ENCODE measurements at places on chromosomes 2 and 18.

DNA sequence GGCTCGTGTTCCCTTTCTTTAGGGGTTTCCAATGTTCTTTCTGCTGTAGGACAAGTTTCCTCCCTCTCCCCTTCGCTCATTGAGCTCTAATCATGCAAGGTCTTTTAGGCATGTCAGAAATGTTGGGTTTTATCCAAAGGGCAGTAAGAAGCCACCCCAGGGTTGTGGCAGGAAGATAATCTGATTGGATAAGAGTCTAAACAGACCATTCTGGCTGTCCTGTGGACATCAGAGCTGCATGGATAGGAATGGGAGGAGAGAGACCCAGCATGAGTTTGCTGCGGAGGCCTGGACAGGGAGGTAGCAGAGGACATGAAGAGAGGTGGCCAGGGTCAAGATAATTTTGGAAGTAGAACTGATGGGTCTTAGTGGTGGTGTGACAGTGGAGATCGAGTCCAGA, 88.2 kb downstream of the ACKR3 start:
- DNase-seq = no peak

GRCh38 chr2:207974216-207974605, 51.1 kb downstream of the PLEKHM3 start:
- DNase-seq = no peak

DNA sequence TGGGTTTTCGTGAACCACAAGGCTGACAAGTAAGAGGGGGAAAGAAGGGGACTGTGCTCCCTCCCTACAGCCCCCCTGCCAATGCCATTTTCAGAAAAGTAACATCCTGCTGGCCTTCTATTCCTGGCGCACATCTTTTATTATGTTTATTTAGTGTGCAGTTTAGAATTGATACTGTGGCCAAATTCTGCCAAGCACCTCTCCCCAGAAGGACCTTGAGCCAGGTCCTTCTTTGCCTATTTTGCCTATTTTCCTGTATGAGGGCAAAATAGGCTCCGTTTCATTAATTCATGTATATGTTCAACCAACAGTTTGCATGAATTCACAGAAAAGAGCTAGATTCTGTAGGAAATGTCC, 136.0 kb downstream of the MYO3B start:
- no peak for DNase-seq

GRCh38 chr2:71690876-71691475, 237.6 kb downstream of the DYSF start:
- DNase-seq = no peak

DNA sequence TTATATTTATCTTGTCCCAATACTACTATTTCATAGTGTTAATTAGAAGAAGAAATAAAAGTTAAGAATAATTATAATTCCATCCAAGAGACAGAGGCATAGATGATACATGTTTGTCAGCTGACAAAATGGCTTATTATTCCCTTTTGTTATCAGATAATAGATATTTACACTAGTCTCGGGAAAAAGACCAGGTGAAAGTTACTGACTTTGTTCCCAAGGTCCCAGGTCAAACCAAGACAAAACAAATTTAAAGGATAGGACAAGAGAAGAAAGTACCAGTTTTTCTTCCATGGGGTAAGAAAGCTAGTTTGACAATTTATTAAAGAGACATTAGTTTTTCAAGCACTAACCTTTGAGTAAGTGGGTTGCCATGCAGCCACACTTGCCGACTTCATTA, 73.2 kb downstream of the TTN start:
- no peak for DNase-seq

DNA sequence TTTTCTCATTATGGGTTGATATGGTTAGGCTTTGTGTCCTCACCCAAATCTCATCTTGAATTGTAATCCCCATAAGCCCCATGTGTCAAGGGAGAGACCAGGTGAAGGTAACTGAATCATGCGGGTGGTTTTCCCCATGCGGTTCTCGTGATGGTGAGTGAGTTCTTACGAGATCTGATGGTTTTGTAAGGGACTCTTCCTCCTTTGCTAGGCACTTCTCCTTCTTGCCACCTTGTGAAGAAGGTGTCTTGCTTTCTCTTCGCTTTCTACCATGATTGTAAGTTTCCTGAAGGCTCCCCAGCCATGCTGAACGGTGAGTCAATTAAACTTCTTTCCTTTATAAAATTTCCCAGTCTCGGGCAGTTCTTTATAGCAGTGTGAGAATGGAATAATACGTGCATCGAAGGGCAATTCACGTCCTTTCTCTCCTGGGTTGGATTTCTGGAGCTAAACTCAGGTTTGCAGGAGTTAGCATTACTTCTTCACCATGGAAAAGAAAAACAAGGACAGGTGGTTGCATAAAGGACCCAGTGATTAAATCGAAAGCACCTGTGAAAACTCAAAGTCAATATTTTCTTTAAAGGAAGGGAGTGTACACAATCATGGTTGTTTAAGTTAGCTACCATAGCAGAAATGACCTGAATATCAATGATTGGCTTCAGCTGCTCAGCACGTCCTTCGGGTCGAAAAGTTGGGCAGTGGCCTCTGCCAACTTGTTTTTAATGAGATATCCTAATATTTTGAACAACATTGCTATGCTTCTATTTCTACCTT, 54.1 kb downstream of the CDC42EP3 start:
- peak; percentile 82 for DNase-seq

DNA sequence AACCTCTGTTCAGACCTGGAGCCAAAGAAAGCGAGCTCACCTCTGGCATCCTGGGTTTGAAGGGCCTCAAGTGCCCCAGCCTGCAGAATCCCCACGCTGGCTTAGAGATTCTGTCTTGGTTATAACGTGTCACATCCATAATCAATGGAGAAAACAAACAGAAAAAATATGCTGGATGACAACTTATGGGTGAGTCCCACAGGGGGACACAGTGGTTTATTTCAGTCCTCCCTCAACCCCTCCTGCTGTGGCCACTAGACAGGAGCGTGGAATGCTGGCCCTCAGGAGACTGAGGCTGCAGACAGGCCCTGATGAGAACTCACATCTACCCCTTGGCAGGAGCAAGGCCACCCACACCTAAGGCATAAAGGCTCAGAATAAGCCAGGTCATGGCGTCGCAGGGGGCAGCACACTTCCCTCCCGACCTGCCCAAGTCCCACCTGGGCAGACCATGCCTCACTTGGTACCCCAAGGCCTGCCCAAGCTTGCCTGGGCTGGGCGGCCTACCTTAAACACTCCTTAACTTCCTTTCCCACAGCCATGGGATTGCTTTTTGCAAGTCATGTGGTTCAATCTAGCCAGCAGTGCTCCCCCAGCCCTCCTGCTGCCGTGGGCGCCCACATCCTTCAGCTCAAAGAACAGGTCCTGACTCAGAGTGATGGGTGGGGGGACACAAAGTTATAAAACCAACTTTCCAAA, 19.9 kb downstream of the COX7A2L start:
- no peak for DNase-seq

- no peak for DNase-seq
These were observed 11.7 kb downstream of the LIMS2 start for GRCh38 chr2:127663566-127664064.

GRCh38 chr2:22855761-22856184, 529.2 kb upstream of the KLHL29 start:
- DNase-seq = no peak

GRCh38 chr18:79578396-79579260, 101.0 kb upstream of the CTDP1 start:
- DNase-seq = no peak

DNA sequence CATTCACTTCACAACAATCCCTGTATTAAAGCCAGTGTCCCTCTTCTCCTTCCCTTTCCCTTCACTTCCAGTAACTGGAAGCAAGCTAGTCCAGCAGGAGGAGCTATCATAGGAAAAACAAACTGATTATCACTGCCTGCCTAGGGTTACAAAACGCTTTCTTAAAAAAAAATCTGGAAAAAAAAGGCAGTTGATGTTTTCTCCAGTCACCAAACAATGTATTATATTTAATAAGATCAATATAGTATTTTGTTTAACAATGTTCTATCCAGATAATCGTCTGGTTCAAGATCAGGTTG, 78.8 kb upstream of the ITGB6 start:
- DNase-seq = no peak

GRCh38 chr2:239182981-239183791, 217.6 kb downstream of the HDAC4 start:
- no peak for DNase-seq

GRCh38 chr2:188278388-188279092, 13.1 kb upstream of the GULP1 start:
- DNase-seq = no peak

GRCh38 chr18:34320267-34320666, 95.6 kb upstream of the NOL4 start:
- DNase-seq = no peak

DNA sequence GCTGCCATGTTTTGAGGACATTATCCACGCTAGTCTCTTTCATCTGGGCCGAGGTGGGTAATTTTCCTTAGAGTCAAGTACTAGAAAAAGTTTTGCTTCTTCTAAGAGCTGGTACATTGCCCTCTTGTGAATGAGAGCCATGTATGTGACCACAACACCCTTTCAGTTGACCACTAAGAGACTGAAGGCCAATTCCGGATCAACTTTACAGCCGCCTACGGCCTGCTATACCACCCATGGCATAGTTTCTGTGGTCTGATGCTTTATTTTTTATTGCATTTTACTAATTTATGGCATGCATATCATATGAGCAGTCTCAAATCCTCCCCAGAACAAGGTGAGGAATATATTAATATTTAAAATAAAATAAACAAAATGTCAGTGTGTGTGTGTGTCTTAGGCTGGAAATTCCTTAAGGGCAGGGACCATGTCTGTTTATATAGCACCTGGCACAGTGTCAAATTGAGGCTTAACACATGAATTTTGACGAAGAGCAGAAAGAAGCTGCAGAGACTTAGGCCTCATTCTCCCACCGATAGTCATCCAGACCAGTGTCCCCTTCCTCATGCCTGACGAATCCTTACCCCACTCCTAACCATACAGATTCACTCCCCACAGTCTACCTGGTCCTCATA, 35.4 kb downstream of the PSD4 start:
- DNase-seq = no peak

DNA sequence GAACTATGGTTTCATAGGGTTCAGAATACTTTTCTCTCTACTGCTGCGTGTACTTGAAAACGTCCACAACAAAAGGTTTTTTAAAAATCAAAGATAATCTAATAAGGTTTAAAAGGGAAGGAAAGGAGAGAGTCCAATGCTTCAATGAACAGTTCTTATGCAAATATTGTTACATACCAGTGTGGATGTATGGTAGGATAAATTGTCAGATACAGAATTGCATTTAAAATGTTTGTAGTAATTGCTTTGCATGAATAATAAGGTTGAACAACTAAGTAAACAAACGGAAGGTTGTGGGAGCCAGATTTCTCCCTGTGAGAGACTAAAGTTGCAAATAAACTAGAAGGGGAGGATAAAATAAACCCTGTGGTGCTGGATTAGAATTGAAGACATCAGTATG, 53.8 kb upstream of the RBBP8 start:
- DNase-seq = no peak

DNA sequence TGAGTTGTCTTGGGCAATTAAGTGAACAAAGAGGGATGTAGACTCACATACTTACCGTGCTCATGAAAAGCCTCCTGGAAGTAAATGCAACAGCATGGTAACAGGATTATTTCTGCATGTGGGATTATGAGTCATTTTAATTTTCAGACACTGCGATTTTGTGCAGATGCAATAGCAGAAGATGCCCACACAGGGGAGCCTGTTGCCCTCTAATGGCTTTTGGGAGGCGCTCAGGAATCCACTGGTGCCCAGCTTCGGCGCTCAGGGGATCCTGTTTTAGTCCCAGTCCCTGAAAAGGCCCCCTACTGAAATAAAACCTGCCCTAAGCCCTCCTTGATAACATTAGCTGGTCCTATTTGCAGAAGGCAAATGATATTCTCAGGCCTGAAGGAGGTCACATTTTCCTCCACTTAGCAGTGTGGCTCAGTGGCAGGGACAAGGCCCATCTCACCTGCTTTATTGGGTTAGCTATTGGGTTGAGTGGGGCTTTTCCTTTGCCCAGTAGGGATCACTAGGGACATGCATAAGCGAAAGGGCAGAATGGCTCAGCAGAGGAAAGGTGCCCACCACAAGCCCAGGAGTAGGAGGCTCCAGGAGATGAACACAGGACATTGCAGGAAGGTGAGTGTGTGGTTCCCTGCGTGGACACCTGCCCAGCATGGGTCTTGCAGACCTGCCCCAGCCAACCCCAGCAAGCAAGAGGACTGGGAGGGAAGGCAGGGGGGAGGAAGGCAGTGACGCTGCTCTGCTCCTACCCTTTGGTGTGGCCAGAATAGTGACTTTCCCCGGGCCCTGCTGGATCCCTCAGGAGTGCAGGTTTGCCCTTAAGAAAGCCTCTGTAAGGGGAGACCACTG, 26.5 kb upstream of the KCNS3 start:
- no peak for DNase-seq

GRCh38 chr2:227765788-227766372, 20.2 kb downstream of the SCYGR8 start:
- no peak for DNase-seq

DNA sequence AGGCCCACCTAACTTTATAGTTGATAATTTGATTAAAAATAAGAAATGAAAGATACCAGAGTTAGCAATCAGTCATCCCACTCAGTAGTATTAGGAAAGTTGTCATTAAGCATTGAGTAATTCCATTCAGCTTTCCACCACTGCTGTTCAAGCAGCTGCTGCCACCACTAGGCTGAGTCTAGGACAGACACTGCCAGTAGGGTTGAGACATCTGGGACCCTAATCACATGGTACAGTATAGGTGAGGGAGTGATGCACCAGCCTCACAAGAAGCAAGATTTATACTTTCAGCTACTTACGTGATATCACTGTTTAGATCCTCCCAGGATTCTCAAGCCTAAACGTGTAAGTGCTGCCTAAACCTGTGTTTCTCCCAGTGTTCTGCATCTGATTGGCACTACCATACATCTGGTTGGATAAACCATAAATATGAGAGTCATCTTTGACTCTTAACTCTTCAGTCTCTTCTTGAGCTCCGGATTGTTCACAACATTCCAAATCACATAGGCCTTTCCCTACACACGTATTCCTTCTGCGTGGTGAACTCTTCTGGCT, 3.2 kb downstream of the UBXN4 start:
- DNase-seq = no peak

DNA sequence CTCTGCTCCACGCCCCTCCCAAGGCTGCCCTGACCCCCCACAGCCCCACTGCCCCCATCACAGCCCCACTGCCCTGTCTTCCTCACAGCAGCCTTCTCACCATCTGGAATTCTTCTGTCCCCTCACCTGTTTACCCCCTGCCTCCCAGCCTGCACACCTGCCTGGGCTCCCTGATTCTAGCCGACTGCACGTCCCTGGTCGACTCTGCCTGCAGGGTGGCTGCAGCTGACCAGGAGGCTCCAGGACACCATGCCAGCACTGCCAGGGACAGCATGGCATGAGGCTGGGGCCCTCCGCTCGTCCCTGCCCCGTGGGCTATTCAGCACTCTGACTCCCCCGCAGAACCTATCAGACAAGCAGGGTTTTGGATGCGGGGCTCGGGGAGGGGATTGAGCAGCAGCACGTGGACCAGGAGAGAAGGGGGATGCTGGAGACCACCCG, 254.1 kb downstream of the HDAC4 start:
- no peak for DNase-seq

GRCh38 chr2:54555318-54555837, 99.3 kb downstream of the SPTBN1 start:
- DNase-seq = no peak

- DNase-seq = no peak
These were observed 198.7 kb upstream of the SALL3 start for GRCh38 chr18:78780719-78781600.

- no peak for DNase-seq
These were observed 87.6 kb downstream of the ALPK2 start for GRCh38 chr18:58541146-58541788.

- DNase-seq = no peak
These were observed 91.0 kb downstream of the ICA1L start for GRCh38 chr2:202780514-202781021.
